ENCODE measurements at places on chromosomes 16 and 17.

DNA sequence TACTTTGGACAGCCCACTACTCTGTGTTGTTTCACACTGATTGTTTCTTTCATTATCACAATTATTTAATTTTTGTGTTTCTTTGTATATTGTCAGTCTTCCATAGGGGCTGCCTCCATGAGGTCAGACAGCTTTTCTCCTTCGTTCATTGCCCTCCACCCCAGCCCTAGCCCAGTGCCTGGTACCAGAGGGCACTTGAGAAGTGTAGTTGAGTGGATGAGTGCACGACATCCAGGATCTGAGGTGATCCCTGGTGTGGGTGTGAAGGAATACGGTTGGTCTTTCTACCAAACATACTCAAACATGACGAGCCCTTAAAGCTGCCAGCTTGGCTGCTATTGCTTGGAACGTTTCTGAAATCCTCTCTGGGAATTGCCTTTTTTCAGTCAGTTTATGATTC lies 37.9 kb downstream of the DHRS7B start:
- no peak for DNase-seq

DNA sequence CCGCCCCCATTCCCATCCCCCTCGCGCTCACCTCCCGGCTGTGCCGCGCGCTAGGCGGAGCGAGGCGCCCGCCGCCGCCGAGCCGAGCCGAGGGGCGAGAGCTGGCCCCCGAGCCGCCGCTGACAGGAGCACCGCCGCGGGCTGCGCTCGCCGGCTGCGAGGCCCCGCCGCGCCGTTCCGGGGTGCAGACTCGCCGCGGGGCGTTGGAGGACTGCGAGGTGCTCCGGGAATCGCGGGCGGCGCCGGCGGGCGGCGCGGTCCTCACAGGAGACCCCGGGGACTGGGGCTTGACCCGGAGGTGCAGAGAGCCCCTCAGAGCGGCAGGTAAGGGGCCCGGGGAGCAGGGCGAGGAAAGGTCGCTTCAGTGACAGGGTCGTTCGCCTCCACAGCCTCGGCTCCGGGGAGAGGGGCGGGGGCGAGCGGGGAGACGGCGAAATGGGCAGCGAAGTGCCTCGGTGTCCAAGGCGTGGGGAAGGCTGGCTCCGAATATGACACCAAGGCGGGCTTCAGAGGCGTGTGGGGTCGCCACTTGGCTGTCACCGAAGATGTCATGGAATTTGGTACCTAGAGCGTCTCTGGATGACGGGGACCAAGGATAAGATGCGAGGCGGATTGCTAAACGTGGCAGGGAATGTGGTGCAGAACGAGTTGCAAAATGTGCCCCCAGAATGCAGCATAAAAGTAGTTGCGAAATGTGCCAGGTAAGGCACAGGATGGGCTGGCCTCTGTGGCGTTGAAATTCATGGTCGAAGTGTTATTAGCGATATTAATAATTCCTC lies 580 bp downstream of the TANC2 start:
- DNase-seq: peak; percentile 74

DNA sequence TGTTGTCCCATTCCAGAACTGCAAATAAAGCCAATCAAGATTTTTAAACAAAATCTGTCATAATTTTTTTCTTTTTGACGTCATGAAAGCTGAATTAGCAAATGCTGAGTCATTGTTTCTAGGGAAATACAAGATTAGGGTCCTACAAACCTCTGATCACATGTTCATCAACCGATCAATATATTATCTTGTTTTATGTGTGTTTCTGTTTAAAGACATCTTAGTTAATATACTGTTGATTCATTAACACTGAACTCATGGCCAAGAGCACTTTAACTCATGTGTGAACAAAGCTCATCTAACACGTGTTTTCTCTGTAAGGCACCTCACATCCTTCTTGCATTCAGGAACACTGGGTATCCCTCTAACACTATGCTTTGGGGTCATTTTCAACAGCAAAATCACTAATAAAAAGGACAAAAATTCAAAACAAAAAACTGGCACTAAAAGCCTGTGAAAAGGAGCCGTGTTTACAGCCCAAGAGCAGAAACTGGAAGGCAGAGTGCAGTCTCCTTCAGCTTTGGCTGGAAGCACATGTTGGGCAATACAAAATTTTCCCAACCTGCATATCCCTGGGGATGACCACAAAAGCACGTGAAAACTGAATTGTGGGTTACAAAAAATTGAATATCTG lies 102.5 kb downstream of the PARN start:
- peak; percentile 33 for DNase-seq

GRCh38 chr17:14738652-14738988 lies 437.7 kb downstream of the HS3ST3B1 start:
- DNase-seq: no peak

- no peak for DNase-seq
These were observed 94.5 kb downstream of the MARF1 start for GRCh38 chr16:15548482-15548891.

- no peak for DNase-seq
These were observed 76.9 kb downstream of the RAI1 start for GRCh38 chr17:17757956-17758845.

GRCh38 chr17:42000413-42001133 lies 16.7 kb downstream of the DNAJC7 start:
- DNase-seq: no peak

DNA sequence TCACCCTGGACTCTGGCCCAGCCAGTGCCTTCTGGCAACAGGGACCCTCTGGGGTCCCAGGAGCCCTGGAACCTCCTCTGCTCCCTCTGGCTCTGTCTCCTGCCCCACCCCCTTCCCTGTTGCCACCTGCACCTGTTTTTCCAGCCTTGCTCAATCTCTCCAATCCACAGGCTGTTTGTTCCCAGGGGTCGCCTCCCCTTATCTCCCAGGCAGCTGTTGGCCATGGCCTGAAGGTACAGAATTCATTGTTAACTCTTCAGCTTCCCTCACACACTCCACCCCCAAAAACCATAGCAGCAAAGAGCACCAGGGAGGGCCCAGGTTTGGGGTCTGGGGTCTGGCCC lies 39.3 kb upstream of the TOB1 start:
- DNase-seq: peak; percentile 88

DNA sequence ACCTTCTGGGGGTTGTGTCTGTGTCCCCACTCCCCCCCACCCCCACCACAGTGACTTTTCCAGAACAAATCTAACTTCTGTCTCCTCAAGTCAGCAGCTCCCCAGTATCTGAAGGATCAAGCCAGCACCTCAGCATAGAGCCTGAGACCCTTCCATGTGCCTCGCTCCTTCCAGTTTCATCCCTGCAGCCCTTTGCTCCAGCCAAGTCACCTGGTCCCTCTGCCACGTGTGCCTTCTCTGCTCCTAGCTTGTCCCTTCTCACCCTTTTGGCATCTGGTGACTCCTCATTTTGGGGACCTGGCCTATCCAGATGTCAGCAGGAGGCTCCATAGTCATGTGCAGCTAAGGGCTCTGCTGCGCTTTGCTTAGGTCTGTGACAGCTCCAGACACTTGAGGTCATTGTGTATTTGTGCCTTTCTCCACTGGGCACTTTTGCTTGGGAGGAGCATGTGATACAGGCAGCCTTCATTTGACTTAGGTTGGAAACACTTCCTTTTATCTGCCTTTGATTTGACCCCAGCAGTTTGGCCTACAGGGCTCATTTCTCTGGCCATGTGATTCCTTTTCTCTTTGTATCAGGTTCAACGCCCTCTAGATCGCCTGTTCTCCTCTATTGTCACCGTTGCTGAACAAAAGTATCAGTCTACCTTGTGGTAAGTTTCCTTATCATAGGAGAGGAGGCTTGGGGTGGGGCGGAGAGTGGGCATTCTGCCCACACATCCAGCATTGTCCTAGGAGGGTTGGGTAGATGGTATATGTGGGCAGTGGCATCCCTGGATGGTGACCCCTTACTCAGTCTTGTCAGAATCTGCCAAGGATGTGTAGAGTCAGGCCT lies 7.1 kb upstream of the NFATC3 start:
- DNase-seq: no peak

- no peak for DNase-seq
These were observed 36.6 kb downstream of the GRIN2A start for GRCh38 chr16:10145542-10146035.

- DNase-seq: no peak
These were observed 24.7 kb downstream of the SOCS3 start for GRCh38 chr17:78335209-78335608.

DNA sequence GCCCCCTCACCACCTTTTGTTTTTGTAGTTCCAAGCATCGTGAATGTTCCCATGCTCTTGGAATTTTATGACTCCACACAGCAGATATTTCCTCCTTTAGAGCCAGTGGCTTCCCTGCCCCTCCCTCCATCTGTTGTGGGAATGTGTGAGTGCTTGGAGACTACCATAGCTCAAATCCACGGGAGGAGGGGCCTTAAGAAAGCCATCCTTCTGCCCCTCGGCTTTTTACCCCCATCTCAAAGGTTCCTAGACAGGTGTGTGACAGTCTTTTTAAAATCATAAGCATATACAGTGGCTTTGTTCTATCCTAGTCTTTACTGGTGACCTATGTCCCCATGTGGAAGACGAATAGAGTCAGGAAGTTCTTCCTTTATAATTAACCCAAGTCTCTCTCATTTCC lies 47.2 kb downstream of the YPEL2 start:
- no peak for DNase-seq

DNA sequence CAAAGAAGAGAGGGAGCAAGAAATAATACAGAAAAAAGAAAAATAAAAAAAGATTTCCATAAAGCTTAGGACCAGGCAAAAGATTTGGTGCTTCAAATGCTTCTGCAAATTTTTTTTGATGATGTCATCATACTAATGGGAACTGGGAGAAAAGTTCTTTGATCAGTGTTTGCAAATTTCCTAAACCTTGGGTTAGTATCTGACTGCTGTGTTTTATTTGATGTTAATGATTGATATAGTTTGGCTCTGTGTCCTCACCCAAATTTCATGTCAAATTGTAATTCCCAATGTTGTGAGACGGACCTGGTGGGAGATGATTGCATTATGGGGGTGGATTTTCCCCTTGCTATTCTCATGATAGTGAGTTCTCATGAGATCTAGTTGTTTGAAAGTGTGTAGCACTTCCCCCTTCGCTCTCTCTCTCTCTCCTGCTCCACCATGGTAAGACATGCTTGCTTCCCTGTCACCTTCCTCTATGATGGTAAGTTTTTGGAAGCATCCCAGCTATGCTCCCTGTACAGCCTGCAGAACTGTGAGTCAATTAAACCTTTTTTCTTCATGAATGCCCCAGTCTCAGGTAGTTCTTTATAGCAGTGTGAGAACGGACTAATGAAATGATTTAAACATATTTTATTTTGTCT lies 72.6 kb downstream of the TMEM100 start:
- no peak for DNase-seq
